ENCODE measurements at places on chromosomes 16 and 17.

DNA sequence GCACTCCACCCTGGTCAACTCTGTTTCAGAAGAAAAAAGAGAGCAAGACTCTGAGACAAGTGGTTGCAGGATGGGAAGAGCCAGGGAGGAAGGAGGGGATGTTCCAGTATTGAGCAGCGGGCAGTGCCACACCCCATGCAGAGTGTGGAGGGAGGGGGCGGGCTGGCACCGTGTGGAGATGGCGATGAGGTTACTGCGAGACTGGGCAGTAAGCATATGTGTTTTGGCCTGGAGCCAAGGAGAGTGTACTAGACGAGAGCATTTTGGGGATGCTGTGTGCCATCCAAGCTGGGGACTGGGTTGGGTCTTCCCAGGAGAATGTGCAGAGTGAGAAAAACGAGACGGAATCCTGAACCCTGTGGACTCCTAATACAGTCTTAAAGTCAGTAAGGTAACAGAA lies 3.4 kb downstream of the TBC1D24 start:
- no peak for DNase-seq

DNA sequence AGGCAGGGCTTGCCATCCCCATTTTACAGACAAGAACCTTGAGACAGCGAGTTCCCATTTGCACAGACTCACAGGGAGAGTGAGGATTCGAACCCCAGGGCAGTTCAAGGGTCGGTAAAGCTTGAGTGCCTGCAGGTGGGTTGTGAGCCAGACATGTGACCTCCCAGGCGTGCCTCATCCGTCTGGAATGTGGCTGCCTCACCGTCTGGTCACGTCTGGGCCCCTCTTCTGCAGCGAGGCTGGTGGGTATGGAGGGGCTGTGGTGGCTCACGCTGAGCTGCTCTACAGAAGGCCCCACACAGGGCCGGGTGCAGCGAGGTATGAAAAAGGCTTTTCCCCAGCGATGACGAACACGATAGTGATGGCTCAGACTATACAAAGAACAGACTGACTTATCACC lies 35.8 kb upstream of the LHX1 start:
- DNase-seq = no peak

DNA sequence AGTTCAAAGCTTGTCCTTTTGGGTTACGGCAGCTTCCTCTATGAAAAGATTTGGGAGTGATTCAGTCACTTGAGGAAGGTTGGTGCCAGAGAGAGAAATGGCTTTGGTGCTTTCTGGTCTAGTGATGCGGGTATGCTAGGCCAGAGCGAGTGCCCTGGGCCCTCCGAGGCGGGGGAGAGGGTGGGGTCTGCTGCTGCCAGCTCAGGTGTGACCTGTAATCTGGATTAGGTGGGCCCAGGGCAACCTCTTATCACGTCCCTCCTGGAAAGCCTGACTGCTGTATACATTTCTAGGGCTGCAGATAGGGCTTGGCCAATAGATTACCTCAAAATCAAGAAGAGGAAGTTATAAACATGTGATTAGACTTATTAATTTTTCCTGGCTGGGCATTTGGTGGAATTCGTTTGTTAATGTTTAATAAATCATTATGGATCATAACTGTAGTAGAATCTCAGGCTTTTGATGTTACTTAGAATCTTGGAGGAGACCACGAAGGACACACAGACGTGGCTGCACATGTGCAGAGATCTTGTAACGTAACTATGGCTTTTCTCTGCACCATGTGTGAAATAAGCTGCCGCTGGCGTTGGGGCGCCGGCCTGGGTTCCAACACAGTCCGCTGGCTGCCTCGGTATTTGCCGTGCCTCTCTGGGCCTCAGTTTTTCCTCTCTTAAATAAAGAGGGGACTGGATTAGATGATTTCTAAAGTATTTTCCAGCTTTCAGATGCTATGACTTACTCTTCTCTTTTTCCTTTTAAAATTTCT lies 1.2 kb downstream of the IRF8 start:
- no peak for DNase-seq

GRCh38 chr17:80416260-80416939 lies 1.4 kb downstream of the ENDOV start:
- DNase-seq = no peak

- no peak for DNase-seq
These were observed 577 bp upstream of the HS3ST2 start for GRCh38 chr16:22813223-22813947.

DNA sequence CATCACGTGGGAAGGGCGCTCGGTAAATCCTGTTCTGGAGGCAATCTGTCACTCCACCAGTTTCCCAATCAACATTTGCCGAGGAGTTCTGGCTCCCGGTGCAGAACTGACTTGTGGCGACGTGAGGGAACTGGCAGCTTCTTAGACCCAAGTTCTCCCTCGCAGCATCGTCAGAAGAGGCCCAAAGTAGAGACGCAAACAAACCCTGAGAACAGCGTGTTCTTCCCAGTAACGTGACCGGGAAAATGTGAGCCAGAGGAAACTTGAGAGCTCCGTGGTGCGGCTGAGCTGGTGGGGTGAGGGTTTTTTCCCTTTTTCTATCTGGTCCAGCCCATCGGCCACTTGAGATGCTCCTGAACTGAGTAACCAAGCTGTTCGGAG lies 158.9 kb upstream of the CACNG5 start:
- no peak for DNase-seq

GRCh38 chr17:49219987-49220386 lies 9.5 kb downstream of the ABI3 start:
- no peak for DNase-seq

DNA sequence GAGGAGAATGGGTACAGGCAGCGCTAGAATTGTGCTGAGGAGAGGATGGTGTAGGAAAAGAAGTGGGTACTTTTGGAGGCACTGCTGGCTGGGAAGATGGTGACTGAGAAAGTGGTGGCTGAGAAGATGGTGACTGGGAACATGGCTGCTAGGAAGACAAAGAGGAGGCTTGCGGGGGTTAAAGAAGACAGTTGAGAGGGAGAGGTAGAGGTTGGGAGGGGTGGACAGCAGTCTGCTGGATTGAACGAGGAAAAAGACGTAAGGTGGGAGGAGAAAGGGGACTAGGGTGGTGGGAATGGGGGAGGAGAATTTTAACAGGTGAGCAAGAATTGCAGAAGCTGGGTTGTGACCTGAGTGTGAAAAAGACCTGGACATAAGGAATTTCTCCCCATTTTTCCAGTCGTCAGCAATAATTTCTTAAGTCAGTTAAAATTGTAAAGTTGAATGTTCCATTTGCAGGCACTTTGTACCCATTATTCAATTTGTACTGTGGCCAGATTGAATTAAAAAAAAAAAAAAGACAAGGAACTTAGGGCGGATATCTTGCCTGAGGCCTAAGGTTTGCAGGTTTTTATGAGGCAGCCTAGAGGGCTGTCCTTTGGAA lies 2450.0 kb downstream of the TP53TG3F start:
- DNase-seq = no peak

GRCh38 chr16:60279061-60279665 lies 1545.0 kb upstream of the GOT2 start:
- peak; percentile 8 for DNase-seq

GRCh38 chr16:832652-833336 lies 32.3 kb upstream of the GNG13 start:
- DNase-seq = no peak

DNA sequence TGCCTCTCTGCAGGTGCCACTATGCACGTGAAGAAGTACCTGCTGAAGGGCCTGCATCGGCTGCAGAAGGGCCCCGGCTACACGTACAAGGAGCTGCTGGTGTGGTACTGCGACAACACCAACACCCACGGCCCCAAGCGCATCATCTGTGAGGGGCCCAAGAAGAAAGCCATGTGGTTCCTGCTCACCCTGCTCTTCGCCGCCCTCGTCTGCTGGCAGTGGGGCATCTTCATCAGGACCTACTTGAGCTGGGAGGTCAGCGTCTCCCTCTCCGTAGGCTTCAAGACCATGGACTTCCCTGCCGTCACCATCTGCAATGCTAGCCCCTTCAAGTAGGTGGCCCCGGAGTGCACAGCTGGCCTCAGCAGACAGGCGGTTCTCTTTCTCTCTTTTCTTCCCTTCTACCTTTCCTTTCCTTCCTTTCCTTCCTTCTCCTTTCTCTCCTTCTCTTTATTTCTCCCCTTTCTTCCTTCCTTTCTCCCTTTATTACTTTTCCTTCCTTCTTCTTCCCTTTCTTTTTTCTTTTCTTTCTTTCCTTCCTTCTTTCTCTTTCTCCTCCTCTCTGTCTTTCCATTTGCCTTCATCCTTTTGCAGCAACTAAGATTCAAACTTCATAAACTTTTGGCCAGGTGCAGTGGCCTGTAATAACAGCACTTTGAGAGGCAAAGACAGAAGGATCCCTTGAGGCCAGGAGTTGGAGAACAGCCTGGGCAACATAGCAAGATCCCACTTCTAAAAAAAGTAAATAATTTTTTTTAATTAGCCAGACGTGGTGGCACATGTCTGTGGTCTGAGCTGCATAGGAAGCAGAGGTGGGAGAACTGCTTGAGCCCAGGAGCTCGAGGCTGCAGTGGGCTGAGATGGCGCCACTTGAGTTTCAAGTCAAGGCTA lies 46.7 kb downstream of the SCNN1B start:
- DNase-seq = no peak

DNA sequence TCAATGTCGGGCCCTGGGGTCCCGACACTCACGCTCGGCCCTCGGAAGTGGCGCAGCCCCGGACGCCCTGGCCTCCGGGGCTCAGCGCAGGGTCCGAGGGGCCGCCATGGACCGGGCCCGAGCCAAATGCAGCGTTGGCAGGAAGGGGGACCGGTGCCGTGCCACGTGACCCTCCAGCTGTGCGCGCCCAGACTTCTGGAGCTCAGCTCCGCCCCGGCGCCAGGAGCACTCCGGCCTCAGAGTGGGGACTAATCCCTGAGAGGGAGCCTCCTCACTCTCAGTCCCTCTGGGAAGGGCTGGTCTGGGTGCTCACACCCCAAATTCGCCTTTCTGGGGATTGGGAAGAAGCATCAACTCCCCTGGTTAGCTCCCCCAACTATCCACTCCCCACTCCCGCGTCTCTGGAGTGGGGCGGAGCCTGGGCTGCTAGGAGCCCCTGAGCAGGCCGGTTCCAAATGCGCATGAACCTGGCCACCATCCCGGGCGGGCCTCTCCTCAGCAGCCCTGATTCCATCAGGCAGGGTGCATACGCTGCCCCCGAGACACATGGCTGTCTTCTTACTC lies at the start of gene B3GNT9:
B3GNT9 (minus strand) TSS at position 166 of the 564 bp plus-strand sequence. CDS start 513 bp downstream, outside the sequence.
- no peak for DNase-seq

- DNase-seq = no peak
These were observed 27.1 kb downstream of the TMEM235 start for GRCh38 chr17:78258323-78259191.

- no peak for DNase-seq
These were observed 5.3 kb upstream of the WSCD1 start for GRCh38 chr17:6064868-6065267.

DNA sequence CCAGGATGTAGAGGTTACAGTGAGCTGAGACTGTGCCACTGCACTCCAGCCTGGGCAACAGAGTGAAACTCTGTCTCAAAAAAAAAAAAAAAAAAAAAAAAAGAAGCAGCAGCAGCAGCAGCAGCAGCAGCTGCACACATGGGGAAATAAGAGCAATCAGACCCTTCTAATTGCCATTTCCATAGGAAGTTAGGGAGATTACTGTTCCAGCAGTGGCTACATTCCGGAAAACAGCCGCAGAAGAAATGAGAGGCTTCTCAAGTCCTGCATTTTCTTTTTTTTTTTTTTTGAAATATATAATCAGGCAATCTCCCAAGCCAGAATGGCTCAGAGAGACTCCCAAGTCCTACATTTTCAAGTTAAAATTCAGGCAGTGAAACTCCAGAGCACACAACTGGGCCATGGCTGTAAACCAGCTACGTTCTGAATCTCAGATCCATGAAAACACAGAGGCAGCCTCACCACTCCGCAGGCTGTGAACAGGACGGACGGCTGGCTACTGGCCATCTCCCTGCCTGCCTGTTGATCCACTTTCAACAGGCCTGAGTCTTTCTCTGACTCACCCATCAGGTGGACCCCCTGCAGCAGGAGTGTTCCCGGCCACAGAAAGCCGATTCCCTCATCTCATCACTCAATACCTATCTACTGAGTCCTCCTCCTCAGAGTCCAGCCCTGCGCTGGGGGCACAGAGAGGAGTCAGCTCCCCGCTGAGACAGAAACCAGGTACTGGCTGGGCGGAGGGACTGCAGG lies 15.0 kb downstream of the TRPV1 start:
- peak; percentile 50 for DNase-seq

DNA sequence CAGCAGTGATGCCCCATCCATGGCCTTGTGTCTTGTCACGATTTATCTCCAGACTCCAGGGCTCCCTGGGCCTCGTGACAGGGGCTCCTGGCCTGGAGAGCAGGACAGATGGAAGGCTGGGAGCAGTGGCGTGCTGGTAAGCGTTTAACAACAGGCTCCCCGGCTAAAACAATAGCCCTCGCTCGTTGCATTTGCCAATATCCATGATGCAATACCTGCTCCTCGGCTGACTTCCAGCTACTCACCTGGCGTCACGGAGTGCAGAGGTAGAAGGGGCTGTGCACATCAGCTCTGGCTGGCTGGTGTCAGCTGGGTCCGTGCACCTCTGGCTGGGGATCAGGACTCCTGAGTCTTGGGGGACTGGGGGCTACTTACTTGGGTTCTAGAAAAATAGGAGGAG lies 1.5 kb upstream of the BICDL2 start:
- no peak for DNase-seq

- no peak for DNase-seq
These were observed 190.7 kb downstream of the FTO start for GRCh38 chr16:53894686-53895085.

DNA sequence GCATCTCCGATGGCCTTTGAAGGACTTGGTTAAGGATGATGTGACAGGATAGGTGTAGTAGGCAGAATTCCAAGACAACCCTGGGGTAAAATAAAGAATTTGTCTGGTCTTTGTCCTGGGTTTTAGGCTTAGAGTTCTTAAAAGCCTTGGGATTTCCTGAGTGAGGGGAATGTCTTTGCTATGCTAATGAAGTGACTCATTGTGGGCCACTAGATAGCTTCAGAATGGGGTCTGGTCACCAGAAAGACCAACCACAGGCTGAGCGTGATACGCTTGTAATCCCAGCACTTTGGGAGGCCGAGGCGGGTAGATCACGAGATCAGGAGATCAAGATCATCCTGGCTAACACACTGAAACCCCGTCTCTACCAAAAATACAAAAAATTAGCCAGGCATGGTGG lies 182.8 kb upstream of the TOX3 start:
- DNase-seq = no peak

- no peak for DNase-seq
These were observed 84.1 kb downstream of the BANP start for GRCh38 chr16:88035292-88035691.

- DNase-seq = no peak
These were observed 16.8 kb upstream of the PMP22 start for GRCh38 chr17:15281909-15282308.

DNA sequence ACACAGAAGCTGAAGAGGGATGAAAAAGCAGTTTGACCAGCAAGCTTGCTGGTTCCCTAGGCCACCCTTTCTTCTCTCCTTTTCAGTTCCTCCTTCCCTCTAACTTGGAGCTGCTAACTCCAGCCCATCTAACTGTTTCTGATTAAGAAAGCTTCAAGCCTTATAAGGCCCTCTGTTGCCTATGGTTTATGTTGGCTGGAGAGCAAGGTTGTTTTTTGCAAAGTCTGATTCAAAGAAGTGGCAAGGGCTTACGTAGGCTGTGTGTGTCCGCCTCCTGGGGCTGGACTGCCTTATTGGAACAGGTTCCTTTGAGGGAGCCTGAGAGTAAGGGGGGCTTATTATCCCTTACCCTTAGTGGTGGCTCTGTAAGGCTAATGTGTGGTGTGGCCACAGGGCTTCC lies 7.1 kb downstream of the AKAP1 start:
- DNase-seq = no peak
